GM12878 (cell line): ENCODE measurements at places on chromosomes 1 and 21. TPM values are rescaled to one million over a fixed set of nuclear protein-coding genes. Genes with fewer than 3 reads are reported as not detected.

Gene IGSF9
- total RNA-seq = not detected in 2 replicates

Gene LRRIQ3
- 1.6 and 1.9 TPM in 2 replicates for total RNA-seq

Gene LCE1D
- total RNA-seq = not detected in 2 replicates

Gene HCN3
- total RNA-seq = 2.5 and 2.8 TPM in 2 replicates

Gene SEC16B
- 0.10 and 0.21 TPM in 2 replicates for total RNA-seq

Gene AIM2
- total RNA-seq = 7.9 and 8.9 TPM in 2 replicates

Gene TRIM46
- 2.0 and 3.0 TPM in 2 replicates for total RNA-seq

Gene RNASEL
- total RNA-seq = 4.4 TPM in 2 replicates

Gene CRNN
- not detected in 2 replicates for total RNA-seq

Gene VWA1
- total RNA-seq = 1.7 and 1.8 TPM in 2 replicates

Gene TP73
- total RNA-seq = 49.6 and 54.2 TPM in 2 replicates

Gene GRIK3
- total RNA-seq = not detected in 2 replicates

Gene RGSL1
- total RNA-seq = not detected in 2 replicates

Gene SORT1
- 1.2 and 1.4 TPM in 2 replicates for total RNA-seq

Gene KIF21B
- 44.4 and 47.7 TPM in 2 replicates for total RNA-seq

Gene ZBTB8A
- 2.7 and 3.5 TPM in 2 replicates for total RNA-seq

Gene FMO2
- total RNA-seq = not detected in 2 replicates

Gene ARHGEF16
- total RNA-seq = not detected in 2 replicates

Gene MYOM3
- not detected in 2 replicates for total RNA-seq

Gene S100A9
- 0.37 and 0.41 TPM in 2 replicates for total RNA-seq

Gene HSPA13
- total RNA-seq = 17.4 and 19.4 TPM in 2 replicates

Gene INSRR
- not detected in 2 replicates for total RNA-seq

Gene S100A3
- total RNA-seq = 0.29 TPM in 1 of 2 replicates, not detected in the other

Gene DLGAP3
- 0.15 and 0.21 TPM in 2 replicates for total RNA-seq

Gene LRRC40
- total RNA-seq = 21.4 and 22.0 TPM in 2 replicates

Gene HPDL
- 54.6 and 60.2 TPM in 2 replicates for total RNA-seq

Gene KIAA0040
- total RNA-seq = 29.0 and 29.2 TPM in 2 replicates

Gene PTAFR
- total RNA-seq = 25.5 and 28.4 TPM in 2 replicates

Gene NBPF6
- total RNA-seq = not detected in 2 replicates

Gene SLAMF9
- not detected in 2 replicates for total RNA-seq

Gene TDRKH
- 3.6 and 5.1 TPM in 2 replicates for total RNA-seq

Gene ASCL5
- total RNA-seq = not detected in 2 replicates

Gene FCN3
- 0.28 and 0.32 TPM in 2 replicates for total RNA-seq

Gene TXLNA
- 66.5 and 71.3 TPM in 2 replicates for total RNA-seq

Gene MYOG
- not detected in 2 replicates for total RNA-seq

Gene TRIM62
- total RNA-seq = 4.1 and 4.2 TPM in 2 replicates

Gene CFAP107
- not detected in 2 replicates for total RNA-seq

Gene FOXO6
- total RNA-seq = 0.13 TPM in 1 of 2 replicates, not detected in the other

Gene AADACL4
- not detected in 2 replicates for total RNA-seq

Gene AJAP1
- not detected in 2 replicates for total RNA-seq

Gene TMEM82
- total RNA-seq = not detected in 2 replicates

Gene KRTAP12-1
- not detected in 2 replicates for total RNA-seq

Gene AMY1C
- total RNA-seq = not detected in 2 replicates

Gene KCNA3
- 3.1 and 3.3 TPM in 2 replicates for total RNA-seq

Gene CIART
- total RNA-seq = 0.54 and 1.4 TPM in 2 replicates

Gene DNAH14
- 3.7 and 4.3 TPM in 2 replicates for total RNA-seq

Gene SLC25A34
- 0.69 and 0.90 TPM in 2 replicates for total RNA-seq

Gene KRTAP22-2
- not detected in 2 replicates for total RNA-seq

Gene PLA2G2C
- total RNA-seq = not detected in 2 replicates

Gene CACNA1S
- total RNA-seq = not detected in 2 replicates
